Brain pericyte (primary cell): ENCODE measurements at places on chromosomes 13 and 19.

DNA sequence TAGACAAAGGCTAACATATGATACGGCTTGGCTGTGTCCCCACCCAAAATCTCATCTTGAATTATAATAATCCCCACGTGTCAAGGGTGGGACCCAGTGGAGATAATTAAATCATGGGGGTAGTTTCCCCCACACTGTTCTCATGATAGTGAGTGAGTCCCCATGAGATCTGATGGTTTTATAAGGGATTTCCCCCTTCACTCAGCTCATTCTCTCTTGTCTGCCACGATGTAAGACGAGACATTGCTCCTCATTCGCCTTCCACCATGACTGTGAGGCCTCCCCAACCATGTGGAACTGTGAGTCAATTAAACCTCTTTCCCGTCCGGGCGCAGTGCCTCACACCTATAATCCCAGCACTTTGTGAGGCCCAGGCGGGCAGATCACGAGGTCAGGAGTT is 143.5 kb downstream of the RXFP2 start:
- no peak for DNase-seq

DNA sequence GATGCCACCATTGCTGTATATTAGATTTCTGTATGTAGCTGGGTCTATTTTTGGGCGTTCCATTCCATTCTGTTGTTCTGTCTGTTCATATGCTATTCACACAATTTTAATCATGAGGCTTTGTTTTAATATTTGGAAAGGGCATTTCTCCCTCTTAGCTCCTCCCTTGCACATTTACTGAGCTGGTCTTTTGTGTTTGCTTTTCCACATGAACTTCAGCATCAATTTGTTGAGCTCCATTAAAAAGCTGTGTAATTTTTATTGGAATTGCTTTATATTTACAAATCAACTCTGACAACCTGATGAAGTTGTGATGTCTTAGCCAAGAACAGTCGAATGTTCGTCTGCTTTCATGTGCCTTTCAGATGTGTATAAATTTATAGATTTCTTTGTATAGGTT is 14.0 kb downstream of the WASF3 start:
- no peak for DNase-seq

GRCh38 chr19:19578252-19578651 is 40.2 kb downstream of the CILP2 start:
- no peak for DNase-seq

GRCh38 chr19:37074819-37075362 is 3.3 kb upstream of the ZNF420 start:
- DNase-seq, result no peak

- DNase-seq, result no peak
Measured at GRCh38 chr19:57818378-57818777, 3.7 kb upstream of the ZNF552 start.

DNA sequence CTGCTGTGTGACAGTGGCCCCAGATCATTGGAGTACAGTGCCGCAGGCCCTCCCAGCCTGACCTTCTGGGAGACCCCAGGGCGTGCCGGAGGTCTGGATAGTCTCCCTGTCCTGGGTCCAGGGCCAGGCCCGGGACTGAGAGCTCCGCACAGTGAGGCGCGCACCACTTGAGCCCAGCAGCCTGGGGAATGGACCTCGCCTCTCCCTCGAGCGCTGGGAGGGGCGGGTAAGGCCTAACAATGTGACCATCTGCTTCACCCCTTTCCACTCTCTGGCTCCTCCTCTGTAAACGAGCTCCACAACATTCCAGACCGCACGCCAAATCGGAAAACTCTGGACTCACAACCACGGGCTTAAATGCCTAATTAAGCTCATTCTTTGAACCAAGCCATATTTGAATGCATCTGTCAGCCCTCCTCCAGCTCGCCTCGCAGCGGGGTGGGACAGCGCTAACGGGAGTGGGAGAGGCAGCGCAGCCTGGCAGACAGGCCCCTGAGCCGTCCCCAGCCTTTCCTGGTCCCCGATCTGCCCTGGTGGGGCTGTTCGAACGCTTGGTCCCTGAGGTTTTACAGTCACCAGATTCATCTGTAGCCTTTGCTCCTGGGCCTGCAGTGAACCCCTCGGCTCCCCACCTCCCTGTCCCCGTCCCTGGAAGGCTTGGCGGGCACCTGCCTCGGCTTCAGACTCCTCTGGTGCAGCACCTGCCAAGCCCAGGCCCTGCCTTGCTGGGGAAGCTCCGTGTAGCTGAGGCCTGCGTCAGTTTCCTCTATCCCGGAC is 120.7 kb upstream of the VSTM2B start:
- no peak for DNase-seq

- DNase-seq, result no peak
Measured at GRCh38 chr19:6739390-6739882, at the start of gene TRIP10. Gene TRIP10 (plus strand): TSS chr19:6739680. CDS start chr19:6739762, 82 bp downstream.

DNA sequence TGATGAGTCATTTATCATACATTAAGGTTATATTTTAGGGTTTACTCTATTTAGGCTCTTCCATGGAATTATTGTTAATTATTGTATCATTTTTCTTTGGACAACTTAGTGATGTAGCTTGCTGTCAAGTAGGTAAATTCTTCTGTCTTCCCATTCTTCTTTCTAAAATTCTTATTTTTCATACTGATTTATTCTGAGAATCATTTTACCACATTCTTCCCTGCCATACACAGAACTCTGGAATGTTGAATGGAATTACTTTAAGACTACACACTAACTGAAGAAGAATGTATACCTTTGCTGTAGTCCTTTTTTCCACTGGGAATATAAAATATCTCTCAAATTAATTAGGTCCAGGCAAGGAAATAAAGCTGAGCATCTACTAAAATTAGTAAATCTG is 24.5 kb upstream of the SLC7A1 start:
- DNase-seq, result no peak

- DNase-seq, result no peak
Measured at GRCh38 chr13:45834411-45834994, 17.1 kb downstream of the SIAH3 start.

- no peak for DNase-seq
Measured at GRCh38 chr19:46611776-46612175, 10.6 kb downstream of the CALM3 start.

DNA sequence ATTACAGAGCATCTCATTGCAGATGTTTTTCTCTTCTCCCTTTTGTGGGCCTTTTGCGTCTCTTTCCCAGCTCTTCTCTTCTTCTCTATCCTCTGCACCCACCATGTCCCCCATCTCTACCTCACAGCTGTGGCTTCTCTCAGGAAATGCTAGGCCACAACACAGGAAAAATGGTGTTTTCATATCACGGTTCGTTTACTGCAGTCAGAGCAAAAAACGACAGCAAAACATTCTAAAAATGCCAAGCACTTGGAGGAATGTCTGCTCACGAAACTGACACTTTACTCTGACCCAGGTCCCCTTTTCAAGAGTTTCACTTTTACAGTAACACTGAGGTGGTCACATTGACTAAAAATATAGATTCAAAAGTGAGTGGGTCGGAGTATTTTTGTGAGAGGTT is 152.2 kb downstream of the DCT start:
- no peak for DNase-seq

- DNase-seq, result no peak
Measured at GRCh38 chr13:111906306-111906705, 160.6 kb upstream of the SOX1 start.

DNA sequence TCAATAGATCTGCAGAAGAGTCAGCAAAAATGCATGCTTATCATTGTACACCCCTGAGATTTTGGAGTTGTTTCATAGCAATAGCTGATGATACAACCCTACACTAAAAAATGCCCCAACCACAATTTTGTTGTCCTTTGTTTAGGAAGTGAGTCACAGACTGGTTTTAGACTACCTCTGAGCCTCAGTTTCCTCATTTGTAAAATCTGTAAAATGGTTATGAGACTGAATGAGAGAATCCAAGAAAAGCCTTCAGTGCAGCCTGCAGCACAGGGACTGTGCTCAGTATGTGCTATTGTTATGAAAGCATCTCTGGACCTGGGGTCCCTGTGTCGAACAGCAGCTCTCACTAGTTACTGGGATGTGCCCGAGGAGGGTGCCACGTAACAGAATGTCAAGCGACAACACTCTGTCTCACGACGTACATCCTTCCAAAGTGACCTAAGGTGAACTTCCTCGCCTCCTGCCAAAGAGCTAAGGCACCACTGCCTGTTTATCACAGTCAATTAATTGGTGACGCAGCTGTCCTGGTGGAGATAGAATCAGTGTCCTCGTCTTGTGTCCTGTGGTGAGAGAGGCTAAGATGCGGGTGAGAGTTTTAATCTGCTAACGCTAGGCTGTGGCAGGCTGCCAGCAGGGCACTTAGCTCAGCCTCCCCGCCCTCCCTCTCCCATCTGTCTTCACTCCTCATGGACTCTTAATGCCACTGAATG is 18.1 kb downstream of the DHRS12 start:
- no peak for DNase-seq

GRCh38 chr13:26225896-26226617 is 3.9 kb upstream of the RNF6 start:
- DNase-seq, result no peak

DNA sequence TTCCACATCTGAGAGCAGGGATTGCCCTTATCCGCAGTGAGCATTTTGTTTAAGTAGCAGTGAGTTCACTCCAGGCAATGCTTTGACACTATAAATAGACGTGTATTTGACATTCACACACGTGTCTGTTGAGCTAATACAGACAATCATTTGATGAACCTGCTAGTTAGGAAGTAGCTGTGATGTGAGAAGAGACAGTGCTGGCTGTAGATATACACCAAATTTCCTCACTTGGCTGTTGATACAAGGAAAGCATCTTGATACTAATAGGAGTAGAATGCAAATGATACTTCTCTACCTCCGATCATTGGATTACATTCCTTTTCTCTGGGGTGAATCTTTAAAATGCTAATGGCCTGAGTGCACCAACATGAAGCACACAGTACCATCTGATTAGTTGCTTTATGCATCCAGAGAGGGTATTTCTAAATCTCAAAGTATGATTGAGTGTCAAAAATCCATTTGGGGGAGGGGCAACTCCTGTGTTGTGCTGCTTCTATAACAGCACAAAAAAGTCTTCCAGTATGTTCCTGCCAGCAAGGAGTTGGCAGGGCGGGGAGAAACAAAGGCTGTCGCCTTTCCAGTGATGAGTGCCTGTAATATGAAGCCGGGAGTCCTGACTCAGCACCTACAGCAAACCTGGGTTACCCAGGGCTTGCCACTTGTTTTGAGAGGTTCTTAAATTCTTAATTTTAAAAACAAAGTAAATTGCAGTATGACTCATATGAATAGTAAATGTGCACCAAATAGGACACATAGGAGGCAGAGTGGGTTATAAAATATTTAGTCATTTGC is 7.0 kb downstream of the CUL4A start:
- no peak for DNase-seq

DNA sequence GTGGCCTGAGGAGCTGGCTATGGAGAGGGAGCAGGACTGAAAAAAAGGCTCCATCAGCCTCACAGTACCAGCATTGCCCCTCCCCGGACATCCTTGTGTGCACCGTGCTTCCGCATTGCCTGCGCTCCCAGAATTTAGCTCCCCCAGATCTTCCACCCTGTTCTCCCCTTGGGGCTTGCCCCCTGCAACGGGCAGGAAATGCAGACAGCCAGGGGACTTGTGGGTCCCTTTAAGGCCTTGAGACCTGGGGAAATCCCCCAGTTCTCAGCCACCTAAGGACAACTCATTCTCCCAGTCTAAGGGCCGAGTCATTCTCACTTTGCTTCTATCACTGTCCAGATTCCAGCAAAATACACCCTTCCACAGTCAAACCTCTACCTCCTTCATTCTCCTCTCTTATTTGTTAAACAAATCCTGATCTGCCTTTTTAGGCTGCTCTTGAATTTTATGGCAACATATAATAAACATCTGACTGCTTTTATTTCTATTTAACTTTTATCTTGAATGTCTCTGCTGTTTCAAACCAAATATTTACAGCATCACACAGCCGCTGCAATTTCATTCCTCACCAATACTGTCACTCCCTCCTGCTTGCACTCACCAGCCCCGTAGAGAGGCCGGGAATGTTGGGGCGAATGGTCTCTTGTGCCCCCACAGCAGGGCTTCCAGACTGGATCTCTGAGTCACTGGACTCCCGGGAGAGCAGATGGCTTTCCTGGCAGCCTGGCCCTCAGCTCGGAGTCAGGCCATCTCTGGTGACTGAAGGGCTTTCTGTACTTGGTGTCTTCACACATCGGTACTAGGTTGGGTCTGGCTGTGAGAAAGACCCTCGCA is 221.9 kb downstream of the TSHZ3 start:
- peak; percentile 57 for DNase-seq

- no peak for DNase-seq
Measured at GRCh38 chr13:62779161-62779560, 1363.5 kb upstream of the PCDH20 start.

- DNase-seq, result no peak
Measured at GRCh38 chr13:105936816-105937215, 598.6 kb downstream of the EFNB2 start.

- no peak for DNase-seq
Measured at GRCh38 chr19:41847351-41848105, 2.7 kb downstream of the DMRTC2 start.

DNA sequence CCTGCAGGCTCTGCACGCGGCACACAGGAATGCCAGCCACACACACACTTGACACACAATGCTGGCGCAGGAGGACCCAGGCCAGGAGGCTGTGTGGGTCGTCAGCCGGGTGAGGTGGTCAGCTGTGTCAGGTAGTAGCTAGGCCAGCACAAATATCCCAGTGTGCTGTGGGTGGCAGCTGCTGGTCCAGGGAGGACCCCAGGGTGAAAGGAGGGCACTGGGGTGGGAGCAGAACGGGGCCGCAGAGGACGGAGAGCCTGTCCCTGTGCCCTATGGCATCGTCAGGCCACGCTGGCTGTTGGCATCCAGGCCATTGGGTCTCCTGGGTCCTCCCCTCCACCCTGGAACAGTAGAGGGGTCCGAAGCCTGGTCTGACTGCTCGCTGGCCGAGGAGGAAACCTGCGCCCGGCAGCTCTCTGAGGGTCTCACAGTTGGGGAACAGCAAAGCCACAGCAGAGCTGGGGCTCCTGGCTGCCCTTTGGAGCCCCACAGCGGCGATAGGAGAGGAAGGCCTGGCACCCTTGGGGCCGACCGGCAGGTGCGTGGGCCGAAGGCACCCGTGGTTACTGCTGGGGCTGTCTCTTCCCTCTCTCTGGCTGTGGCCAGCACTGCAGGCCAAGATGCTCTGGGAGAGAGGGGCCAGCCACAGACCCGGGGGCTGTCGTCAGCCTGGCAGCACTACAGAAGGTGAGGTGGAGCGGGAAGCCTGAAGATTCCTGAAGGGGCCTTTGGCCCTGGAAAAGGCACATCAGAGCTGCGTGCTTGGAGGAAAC is 27.3 kb downstream of the C13orf46 start:
- DNase-seq, result no peak
